ENCODE measurements at places on chromosomes 6 and 20. TPM values are rescaled to one million over a fixed set of nuclear protein-coding genes. Genes with fewer than 3 reads are reported as not detected.

CRNKL1 gene
- total RNA-seq, result 29.6 TPM

PRICKLE4 gene
- not detected for total RNA-seq

AGER gene
- total RNA-seq, result 15.2 TPM

TRIM15 gene
- total RNA-seq, result not detected

WFDC10B gene
- not detected for total RNA-seq

TMEM151B gene
- total RNA-seq, result not detected

PPP1R14C gene
- 1.1 TPM for total RNA-seq

PGC gene
- not detected for total RNA-seq

CRISP2 gene
- total RNA-seq, result not detected

CASP8AP2 gene
- 32.2 TPM for total RNA-seq

ACSS1 gene
- 22.9 TPM for total RNA-seq

SLC9A8 gene
- 10.0 TPM for total RNA-seq

OPRM1 gene
- not detected for total RNA-seq

COL21A1 gene
- total RNA-seq, result not detected

FHL5 gene
- not detected for total RNA-seq

TULP1 gene
- not detected for total RNA-seq

C20orf204 gene
- 2.1 TPM for total RNA-seq

RBPJL gene
- not detected for total RNA-seq

DNAH8 gene
- 0.04 TPM for total RNA-seq

TRIM10 gene
- not detected for total RNA-seq

CD109 gene
- total RNA-seq, result 15.8 TPM

SLC22A16 gene
- total RNA-seq, result not detected

KIAA1755 gene
- not detected for total RNA-seq

FOXQ1 gene
- not detected for total RNA-seq

SPINT3 gene
- not detected for total RNA-seq

SLC22A2 gene
- total RNA-seq, result not detected

RAET1G gene
- total RNA-seq, result not detected

ASIP gene
- not detected for total RNA-seq

NPEPL1 gene
- total RNA-seq, result 12.4 TPM

RIMS1 gene
- not detected for total RNA-seq

MLN gene
- total RNA-seq, result not detected

DEFB116 gene
- total RNA-seq, result not detected

CENPQ gene
- 18.4 TPM for total RNA-seq

CCN5 gene
- not detected for total RNA-seq

CST5 gene
- total RNA-seq, result not detected

TPX2 gene
- 79.1 TPM for total RNA-seq

HLA-DPA1 gene
- total RNA-seq, result 46.9 TPM

PRRC2A gene
- total RNA-seq, result 255 TPM

SLC17A3 gene
- total RNA-seq, result not detected

HMGCLL1 gene
- not detected for total RNA-seq

KCNB1 gene
- total RNA-seq, result not detected

SLC26A8 gene
- not detected for total RNA-seq

SEL1L2 gene
- not detected for total RNA-seq

TFAP2C gene
- not detected for total RNA-seq

NMBR gene
- not detected for total RNA-seq

PHACTR1 gene
- 0.02 TPM for total RNA-seq

PNLDC1 gene
- 0.57 TPM for total RNA-seq

ZC2HC1B gene
- not detected for total RNA-seq

HDGFL1 gene
- not detected for total RNA-seq

KCNK15 gene
- 0.30 TPM for total RNA-seq

C20orf202 gene
- not detected for total RNA-seq

SNAP25 gene
- 0.17 TPM for total RNA-seq

All from activated CD8-positive, alpha-beta memory T cell treated with anti-CD3 and anti-CD28 coated beads for 36 hours (primary cell).